Activated CD4-positive, alpha-beta T cell treated with anti-CD3 and anti-CD28 coated beads for 4 hours (primary cell): ENCODE measurements at places on chromosomes 1 and 21.

- DNase-seq: no peak
Measured at GRCh38 chr1:15939181-15940109, 36.5 kb downstream of the ZBTB17 start.

DNA sequence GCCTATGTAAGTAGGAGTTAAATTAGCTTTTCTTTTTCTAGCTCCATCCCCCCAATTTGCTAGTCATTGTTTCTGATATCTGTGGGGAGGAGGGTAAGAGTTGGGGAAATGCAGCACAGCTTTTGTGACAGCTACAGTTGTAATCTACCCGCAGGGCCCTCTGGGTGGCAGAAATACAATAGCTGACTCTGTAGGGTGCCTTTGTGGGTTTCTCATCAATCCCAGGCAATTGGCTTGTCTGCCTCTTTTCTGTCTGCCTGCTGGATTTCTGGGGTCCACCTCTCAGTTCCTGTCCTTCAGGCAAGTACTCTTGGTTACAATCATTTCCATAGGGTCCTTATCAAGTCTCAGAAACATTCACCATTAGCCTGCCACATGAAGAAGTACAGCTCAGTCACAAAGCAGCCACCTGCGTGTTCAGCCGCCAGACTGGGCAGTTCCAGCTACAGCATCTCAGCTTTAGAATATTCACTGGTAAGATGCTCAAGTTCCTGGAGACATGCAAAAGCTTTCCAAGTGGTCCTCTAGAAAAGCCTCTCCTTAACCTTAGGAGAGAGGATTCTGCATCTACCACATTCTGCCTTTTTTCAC is 19.2 kb upstream of the SLC44A5 start:
- DNase-seq: no peak

- peak; percentile 32 for DNase-seq
Measured at GRCh38 chr1:86774305-86775295, 70.2 kb downstream of the SH3GLB1 start.

DNA sequence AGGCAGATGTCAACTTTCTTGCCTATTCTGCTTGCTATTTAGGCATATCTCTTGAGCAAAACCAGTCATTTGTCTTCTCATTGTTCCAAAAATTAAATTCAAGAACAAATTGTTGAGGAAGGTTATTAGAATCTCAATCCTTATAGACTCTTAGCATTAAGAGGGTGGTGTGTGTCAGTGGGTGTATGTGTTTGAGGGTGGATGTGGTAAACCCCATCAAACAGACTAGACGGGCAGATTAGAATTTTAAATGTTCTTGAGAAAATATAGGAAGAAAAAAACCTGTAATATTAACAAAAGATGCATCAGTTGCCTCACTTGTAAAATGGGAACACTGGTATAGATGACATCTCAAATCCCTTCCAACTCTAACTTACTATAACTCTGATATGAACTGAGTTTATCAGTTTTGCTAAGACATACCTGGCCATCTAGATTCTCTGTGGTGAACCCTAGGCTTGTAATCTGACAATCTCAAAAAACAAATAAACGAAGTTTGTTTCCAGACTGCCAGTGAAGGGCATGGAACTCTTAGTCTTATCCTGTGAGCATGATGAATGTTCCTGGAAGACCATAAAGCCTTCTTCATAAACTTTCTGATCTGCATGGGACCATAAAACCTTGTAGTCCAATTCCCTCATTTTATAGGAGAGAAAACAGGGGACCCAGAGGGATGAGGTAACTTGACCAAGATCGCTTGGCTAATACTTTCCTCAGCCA is 176.3 kb upstream of the SGIP1 start:
- DNase-seq: no peak

GRCh38 chr1:58094221-58094620 is 452.3 kb downstream of the OMA1 start:
- no peak for DNase-seq

DNA sequence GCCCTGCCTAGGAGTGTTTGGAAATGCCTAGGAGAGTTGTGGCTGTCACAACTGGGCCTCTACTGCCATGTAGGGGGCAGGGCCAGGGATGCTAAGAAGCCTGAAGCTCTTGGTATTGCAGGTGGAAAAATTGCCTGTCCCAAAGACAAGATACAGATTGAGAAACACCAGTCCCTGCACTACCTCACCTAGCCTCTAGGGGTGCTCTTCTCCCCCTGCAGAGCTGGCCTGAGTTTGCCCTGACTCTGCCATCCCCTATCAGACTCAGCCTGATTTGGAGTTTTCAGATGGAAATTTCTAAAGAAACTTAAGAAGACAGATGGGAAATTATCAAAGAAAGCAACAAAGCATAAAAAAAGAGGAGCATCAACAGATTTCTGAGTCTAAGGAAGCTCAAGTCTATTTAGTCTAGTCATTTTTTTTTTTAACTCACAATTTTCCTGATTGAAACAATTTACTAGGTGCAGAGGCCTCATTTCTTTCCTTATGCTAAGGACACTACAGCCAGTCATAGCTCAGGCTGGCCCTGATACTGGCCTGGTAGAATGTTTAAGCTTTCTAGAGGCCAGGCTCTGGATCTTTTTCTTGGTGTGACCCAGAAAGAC is 61.4 kb upstream of the LRRN2 start:
- peak; percentile 59 for DNase-seq

GRCh38 chr1:89826594-89826993 is 5.8 kb downstream of the LRRC8D start:
- DNase-seq: no peak

- DNase-seq: no peak
Measured at GRCh38 chr1:17259233-17259873, 10.5 kb downstream of the PADI3 start.

DNA sequence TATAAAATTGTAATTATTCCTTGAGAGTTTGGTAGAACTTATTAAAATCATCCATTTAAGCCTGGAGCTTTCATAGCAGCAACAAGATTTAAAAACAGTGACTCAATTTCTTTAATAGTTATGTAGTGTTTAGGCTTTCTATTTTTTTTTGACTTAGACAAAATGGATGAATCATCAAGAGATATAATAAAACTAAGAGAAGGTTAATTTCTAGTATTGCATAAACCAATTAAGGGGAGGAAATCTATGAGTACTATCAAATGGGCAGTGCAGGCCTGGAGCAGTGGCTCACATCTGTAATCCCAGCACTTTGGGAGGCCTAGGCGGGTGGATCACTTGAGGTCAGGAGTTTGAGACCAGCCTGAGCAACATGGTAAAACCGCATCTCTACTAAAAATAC is 416.3 kb upstream of the USP24 start:
- no peak for DNase-seq
